ENCODE measurements at places on chromosomes 13 and 19. TPM values are rescaled to one million over a fixed set of nuclear protein-coding genes. Genes with fewer than 3 reads are reported as not detected.
A peak's percentile ranks its signal among the peaks of the same experiment; 100 is the strongest.

DNA sequence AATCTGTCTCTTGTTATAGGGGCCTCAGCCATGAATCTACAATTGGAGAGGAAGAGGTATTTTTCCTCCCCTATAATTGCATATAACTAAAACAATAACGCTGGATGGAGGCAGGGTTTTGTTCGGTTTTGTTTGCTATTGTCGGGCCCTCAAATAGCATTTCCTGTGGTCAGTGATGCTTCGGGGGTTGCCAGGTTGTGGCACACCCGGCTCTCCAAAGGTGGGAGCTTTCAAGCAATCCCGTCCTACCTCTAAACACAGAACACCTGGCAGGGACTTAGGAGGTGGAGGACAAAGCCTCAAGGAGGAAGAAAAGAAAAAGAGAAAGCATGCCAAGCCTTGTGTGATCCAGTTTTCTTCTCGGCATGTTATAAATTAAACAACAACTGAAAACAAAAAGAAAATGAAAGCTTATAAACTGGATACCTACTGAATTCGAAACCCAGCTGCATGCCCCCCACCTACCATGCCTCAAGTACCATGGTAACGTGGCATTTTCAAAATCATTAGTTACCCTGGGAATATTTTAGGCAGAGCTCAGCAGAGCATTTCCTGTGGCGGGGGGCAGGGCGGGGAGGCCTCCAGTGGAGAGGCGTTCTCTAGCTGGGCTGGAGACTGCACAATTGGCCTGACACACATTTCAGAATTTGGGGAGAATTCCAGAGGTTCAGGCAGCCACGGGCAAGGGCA lies 213.8 kb downstream of the DCLK1 start:
- no peak for DNase-seq
- H3K36me3 ChIP-seq = no peaks in the 10 kb centered on the region
- no peaks in the 10 kb centered on the region for H3K4me1 ChIP-seq
- no peak overlapping the region for H3K4me3 ChIP-seq
- no peak overlapping the region for H3K27ac ChIP-seq
- H3K27me3 ChIP-seq = no peaks in the 10 kb centered on the region

The FFAR1 gene
- 0.10 TPM for total RNA-seq

GRCh38 chr19:34504273-34504808 lies 22.8 kb downstream of the WTIP start:
- H3K36me3 ChIP-seq = no peaks in the 10 kb centered on the region
- no peak for DNase-seq
- H3K4me1 ChIP-seq = peaks cover 4% of the 10 kb centered on the region
- H3K27ac ChIP-seq = no peak overlapping the region
- H3K27me3 ChIP-seq = no peaks in the 10 kb centered on the region

GRCh38 chr13:23792680-23793079 lies 96.5 kb downstream of the MIPEP start:
- H3K27ac ChIP-seq = no peak overlapping the region
- DNase-seq = no peak
- H3K4me1 ChIP-seq = no peaks in the 10 kb centered on the region
- H3K36me3 ChIP-seq = no peaks in the 10 kb centered on the region
- no peaks in the 10 kb centered on the region for H3K27me3 ChIP-seq

The INTS6 gene
- 62.7 TPM for total RNA-seq

DNA sequence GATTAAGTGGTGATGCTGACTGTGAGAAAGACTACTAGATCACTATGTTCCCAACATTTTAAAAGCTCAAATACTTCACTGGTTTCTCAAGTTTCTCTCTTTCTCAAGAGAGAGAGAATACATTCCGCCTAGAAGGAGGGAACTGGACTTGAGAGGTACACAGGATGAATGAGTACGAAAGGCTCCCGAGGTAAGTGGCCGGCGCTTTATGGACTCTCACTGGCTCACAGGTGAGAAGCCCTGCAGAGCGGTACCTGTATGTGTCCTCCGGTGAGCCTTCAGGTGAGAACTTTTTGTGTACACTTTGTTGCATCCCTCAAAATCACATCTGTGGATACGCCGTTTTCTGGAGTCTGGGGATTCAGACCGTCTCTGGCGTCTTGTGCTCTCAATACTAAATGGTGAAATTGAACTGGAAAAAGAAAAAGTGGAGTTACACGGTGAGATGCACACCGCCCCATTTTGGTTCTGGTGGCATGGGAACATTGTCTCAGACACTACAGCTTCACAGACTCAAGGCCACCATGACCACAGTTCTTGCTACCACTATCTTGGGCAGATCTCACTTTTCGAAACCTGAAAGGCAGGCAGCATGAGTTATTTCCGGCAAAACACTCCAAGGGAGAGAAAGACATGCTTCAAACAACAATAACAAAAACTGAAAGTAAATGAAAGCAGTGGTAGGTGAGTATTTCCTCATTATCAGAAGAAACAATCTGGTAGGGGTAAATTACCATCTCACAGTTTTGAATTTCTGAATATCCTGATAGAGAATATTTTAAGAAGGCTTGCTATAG lies 418.9 kb downstream of the KLF12 start:
- H3K27me3 ChIP-seq = no peaks in the 10 kb centered on the region
- peak; percentile 85 for DNase-seq
- peaks cover 43% of the 10 kb centered on the region for H3K4me1 ChIP-seq
- peak overlapping the region; percentile 7 for H3K4me3 ChIP-seq

- no peak overlapping the region for H3K27ac ChIP-seq
- no peaks in the 10 kb centered on the region for H3K36me3 ChIP-seq
- DNase-seq = no peak
- no peaks in the 10 kb centered on the region for H3K4me1 ChIP-seq
- no peak overlapping the region for H3K4me3 ChIP-seq
Observed at GRCh38 chr13:23707674-23708073, 137.5 kb downstream of the TNFRSF19 start.

- no peaks in the 10 kb centered on the region for H3K36me3 ChIP-seq
- no peak for DNase-seq
- no peak overlapping the region for H3K4me3 ChIP-seq
- H3K27me3 ChIP-seq = no peaks in the 10 kb centered on the region
- H3K27ac ChIP-seq = no peak overlapping the region
Observed at GRCh38 chr13:25180775-25181537, 8.9 kb upstream of the AMER2 start.

DNA sequence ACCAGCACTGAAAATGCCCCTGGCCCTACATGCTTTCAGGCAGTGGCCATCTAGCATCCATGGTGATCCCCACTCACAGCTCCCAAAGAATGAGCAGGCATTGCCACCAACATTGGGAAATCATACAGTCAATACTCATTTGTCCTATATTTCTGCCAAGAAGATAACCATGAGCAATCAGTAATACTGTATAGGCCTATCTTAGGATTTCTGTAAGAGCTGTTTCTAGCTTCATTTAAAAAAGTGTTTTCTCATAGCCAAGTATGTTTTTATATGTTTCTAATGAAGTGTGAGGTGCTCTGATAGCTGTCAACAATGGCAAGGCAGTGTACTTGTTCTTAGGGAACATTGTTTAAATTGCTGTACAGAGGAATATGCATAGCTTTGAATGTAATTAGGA lies 428.7 kb downstream of the FGF9 start:
- no peaks in the 10 kb centered on the region for H3K36me3 ChIP-seq
- no peaks in the 10 kb centered on the region for H3K4me1 ChIP-seq
- DNase-seq = no peak
- H3K27ac ChIP-seq = no peak overlapping the region
- H3K4me3 ChIP-seq = no peak overlapping the region

DNA sequence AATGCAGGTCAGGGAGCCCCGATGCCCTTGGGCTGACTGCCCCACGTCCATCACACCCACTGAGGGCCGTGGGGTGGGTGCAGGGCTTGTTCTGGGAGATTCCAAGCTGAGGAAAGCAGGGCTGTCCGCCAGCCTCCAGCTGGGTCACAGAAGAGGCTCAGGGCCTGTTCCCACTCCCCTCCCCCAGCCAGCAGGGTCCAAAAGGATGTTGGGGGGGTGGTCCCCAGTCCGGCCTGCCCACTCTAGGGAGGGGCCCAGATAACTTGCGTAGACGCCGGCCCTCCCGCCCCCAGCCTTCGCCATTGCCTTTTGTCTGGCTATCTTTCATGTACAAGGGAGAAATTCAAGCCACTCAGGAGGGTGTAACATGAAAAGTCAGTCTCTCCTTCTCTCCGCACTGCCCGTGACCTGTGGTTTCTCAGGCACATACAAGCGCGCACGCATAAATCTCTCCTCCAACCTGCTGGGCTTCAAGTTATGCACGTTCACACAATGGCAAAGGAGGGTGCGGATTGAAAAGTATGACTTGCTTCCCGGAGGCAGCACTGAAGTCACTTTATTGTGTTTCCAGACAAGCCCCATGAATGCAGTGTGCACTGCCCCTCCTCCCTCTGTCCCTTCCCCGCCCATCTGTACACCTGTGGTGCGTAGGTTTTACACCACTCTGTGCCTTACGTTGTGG lies 20.2 kb downstream of the CARM1 start:
- H3K4me1 ChIP-seq = no peaks in the 10 kb centered on the region
- H3K27me3 ChIP-seq = no peaks in the 10 kb centered on the region
- no peak overlapping the region for H3K27ac ChIP-seq
- no peaks in the 10 kb centered on the region for H3K36me3 ChIP-seq

DNA sequence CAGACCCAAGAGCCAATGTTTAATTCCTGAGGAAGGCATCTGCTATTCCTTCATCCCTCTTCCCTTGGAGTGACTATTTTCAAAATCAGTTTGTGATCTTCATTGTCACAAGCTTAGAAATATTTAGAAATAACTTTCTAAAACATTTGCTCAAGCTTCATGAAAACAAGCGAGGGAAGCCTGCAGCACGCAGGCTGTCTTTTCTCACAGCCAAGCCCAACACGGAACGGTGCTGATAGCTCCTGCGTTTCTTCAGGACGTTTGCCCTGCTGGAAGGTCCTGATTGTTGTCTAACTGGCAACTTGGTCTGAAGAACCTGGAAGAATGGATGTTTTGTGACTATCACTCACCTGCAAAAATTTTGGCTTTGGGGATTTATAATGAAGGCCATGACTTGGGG lies 152.5 kb downstream of the FGF9 start:
- H3K27me3 ChIP-seq = no peaks in the 10 kb centered on the region
- H3K4me1 ChIP-seq = no peaks in the 10 kb centered on the region
- no peak for DNase-seq
- no peak overlapping the region for H3K27ac ChIP-seq
- H3K36me3 ChIP-seq = no peaks in the 10 kb centered on the region
- no peak overlapping the region for H3K4me3 ChIP-seq

- no peak overlapping the region for H3K27ac ChIP-seq
- no peak overlapping the region for H3K4me3 ChIP-seq
- DNase-seq = no peak
- no peaks in the 10 kb centered on the region for H3K4me1 ChIP-seq
- H3K36me3 ChIP-seq = no peaks in the 10 kb centered on the region
- no peaks in the 10 kb centered on the region for H3K27me3 ChIP-seq
Observed at GRCh38 chr19:1563251-1563650, 4.9 kb downstream of the MEX3D start.

The ZNF626 gene
- 17.5 TPM for total RNA-seq

DNA sequence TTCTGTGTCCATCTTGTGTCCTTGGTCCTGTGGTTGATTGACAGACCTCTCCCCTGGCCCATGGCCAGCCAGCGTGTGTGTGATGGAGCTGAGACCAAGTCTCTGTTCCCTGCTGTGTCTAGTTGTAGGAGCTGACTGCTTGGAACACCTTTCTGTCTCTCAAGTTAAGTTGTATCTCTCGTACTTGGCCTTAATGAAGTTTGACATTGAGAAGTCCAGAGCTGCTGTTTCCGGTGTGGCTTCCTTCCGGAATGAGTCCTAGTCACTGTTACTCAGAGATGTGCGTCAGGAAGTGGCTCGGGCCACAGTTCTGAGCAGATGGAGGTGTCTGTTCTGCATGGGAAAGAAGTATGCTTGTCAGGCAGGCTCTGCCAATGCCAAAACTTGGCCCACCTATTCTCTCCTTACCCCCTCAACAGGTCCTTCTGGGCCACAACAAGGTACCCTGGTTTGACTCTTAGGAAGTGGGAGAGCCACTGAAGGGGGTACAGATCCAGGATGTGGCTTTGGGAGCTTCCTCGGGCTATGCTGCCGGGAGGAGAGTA lies 54.3 kb downstream of the GATAD2A start:
- no peak for DNase-seq
- H3K4me1 ChIP-seq = peaks cover 82% of the 10 kb centered on the region
- no peaks in the 10 kb centered on the region for H3K27me3 ChIP-seq
- peak overlapping the region; percentile 55 for H3K4me3 ChIP-seq

DNA sequence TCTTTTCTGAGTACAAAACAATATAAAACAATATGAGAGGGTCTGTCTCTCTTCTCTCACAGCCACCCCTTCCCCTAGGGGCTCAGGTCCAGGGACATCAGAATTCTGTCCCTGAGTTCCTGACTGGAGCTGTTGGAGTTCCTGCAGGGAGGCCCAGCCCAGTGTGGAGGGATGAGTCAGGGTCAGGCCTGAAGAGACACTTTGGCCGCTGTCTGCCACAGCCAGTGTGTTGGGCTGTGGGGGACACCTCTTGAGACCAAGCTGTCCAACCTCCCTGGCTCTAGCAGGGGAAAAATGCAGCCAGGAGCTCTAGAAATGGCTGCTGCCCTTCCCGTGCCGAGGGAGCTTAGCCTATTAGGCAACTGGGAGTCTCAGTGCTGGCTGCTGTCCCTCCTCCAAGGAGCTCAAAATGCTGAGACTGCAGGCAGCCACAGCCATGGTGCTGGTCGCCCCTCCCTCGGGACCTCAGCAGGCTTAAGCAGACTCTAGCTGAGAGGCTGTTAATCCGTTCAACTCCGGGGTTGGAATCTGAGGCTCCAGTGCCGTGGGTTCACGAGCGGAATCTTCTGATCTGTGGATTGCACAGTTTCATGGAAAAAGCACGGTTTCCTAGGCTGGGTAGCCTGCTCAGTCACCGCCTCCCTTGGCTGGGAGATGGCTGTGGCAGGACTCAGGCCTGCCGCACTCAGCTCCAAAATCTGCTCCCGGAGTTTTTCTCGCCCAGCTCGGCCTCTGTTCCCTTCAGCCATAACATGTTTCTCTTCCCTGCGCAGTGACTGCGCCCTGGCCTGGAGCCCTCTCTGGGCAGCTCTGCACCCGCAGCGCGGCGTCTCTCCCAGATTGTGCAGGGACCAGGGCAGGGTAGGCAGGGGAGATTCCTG lies 3.8 kb upstream of the ZNF626 start:
- no peak for DNase-seq
- no peak overlapping the region for H3K27ac ChIP-seq
- H3K4me3 ChIP-seq = no peak overlapping the region
- no peaks in the 10 kb centered on the region for H3K4me1 ChIP-seq

DNA sequence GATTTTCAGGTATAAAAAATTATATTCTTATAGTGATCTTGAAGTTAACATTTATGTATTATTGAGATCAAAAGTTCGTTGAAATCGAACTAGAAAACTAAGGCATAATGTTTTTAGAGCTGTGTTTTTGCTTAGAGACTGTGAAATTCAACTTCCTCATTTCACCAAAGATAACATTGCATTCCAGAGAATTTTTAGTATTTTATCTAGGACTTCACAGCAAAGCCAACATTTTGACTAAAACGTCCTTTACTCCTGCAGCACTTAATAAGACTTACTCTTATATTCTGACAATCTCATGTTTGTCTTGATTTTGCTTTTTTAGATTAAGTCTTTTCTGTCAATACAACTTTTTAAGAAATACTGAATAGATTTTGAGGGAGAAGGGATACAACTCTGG lies 4.7 kb downstream of the KCTD4 start:
- no peaks in the 10 kb centered on the region for H3K36me3 ChIP-seq
- DNase-seq = no peak
- no peaks in the 10 kb centered on the region for H3K27me3 ChIP-seq
- no peak overlapping the region for H3K4me3 ChIP-seq

All from naive thymus-derived CD4-positive, alpha-beta T cell (primary cell).